LHCN-M2 (cell line): ENCODE measurements at places on chromosomes 1 and 21.

GRCh38 chr1:36573445-36573844, 90.7 kb upstream of the CSF3R start:
- DNase-seq: no peak

DNA sequence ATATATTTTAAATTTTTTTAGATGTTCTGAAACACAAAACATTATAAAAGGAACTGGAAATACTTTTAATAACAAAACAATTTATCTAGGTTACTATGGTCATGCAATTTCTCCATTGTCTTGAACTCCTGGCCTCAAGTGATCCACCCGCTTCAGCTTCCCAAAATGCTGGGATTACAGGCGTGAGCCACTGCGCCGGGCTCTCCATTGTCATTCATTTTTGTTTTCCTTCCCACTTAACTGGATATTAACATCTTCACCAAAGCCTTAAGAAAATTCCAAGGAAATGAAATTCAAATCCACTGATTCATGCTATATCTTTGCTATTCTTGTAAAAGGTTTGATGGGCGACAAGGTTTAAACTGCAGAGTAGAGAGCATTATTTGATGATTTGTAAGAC, 279.5 kb upstream of the PKN2 start:
- no peak for DNase-seq

GRCh38 chr1:228362884-228363450, 43.7 kb downstream of the TRIM11 start:
- no peak for DNase-seq

DNA sequence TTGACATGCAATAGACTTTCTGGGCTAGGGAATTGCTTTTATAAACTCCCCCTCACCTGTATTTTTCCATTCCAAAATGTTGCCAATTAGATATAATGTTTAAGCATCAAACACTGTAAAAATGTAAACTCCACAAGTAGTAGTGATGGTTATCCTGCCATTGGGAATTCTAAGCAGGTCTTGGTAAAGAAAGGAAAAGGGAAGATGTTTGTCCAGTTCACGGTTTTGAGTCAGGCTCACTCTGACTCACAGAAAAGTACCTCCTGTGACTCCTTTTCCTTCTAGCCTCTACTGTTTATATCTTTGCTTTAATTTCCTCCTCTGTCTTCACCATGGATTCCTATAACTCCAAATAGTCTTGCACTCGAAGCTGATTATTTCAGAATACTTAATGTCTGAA, 19.0 kb upstream of the PTPN14 start:
- peak; percentile 63 for DNase-seq

DNA sequence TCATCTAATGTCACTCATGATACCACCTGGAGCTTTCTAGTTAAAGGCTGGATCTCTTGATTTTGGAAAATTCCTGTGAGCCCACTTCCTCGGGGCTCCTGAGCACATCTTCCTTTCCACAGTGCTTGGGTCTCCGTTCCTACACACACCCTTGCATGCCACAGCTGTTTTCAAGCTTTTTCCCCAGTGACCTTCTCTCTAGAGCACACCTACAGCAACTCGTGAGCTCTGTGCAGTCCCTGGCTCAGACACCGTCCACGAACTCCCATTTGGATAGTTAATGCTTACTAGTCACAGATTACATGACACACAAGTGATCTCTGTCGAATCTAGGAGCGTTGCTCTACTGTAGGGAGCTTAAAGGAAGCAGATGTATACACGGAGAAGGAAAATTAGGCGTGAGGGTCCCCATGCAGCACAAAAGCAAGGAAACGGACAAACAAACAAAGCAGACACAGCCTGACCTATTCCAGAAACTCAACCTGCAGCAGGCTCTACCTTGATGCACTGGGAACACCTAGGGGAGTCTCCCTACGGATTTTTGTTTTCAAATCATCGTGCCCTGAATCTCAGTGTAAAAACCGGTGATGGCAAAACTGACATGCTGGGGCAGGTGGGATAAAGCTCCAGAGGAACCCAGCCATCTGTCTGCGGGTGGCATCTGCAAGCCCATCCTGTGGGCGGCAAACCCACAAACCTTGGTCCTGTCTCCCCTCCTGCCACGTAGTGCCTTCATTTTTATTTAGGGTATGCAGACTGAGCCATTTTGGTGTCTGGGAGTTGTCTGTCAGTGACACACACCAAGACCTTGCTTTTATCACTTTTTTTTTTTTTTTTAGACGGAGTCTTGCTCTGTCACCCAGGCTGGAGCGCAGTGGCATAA, 177.8 kb downstream of the RUNX1 start:
- DNase-seq: no peak

DNA sequence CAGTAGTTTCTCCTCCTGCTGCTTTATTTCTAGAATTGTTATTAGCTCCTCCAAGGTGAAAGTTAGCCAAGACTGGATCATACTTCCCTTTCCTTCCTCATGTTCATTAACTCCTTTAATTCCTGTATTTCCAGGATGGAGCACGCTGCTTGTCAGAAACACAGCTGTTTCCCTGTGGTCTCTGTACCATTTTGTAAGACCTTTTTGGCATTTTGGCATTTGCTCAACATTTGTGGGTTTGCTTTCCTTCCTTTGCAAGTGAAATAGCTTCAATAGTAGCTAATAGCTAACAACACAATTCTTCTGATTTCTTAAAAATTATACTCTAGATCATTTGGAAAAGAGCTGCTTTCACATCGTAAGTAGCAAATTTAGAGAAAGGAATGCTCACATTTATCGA, 44.3 kb upstream of the HPDL start:
- peak; percentile 49 for DNase-seq

GRCh38 chr1:17437260-17437579, 2.3 kb downstream of the RCC2 start:
- DNase-seq: no peak

DNA sequence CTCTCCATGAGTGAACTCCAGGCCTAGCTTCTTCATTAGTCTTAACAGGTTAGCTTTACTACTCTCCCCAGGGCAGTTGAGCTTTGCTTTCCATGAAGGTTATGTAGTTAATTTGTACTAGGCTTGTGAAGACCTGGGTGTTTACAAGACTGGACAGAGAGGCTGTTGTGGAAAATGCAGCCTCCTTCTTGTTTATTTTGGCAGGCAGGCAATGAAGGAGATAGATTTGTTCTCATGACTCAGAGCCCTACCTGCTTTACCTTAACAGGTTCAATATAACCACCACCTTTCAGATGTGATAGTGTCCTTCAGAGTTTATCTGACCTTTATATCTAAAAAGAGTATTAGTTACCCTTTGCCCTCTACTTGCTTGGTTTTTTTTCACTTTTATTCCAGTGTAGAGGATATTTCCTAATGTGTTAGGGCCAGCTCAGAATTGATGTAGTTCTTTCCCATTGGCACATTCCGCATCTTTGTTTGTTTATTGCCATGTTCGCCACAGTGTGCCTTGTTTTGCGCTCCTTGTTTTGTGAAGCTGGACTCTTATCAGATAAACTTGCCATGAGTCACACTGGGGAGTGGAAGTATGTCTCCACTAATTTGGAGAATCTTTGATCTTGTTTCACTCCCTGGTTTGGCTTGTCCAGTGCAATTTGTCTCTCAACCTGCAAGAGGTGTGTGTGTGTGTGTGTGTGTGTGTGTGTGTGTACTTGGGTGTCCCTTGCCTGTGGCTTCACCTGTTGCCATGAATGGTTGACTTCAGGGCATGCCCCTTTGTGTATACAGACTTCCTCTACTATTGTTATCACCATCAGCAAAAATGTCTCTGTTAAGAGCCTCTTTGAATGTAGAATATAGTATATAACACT, 87.4 kb upstream of the MACF1 start:
- DNase-seq: no peak

- DNase-seq: no peak
Observed at GRCh38 chr1:228077565-228078330, 4.8 kb upstream of the ARF1 start.

- no peak for DNase-seq
Observed at GRCh38 chr21:32312976-32313375, 14.3 kb downstream of the MRAP start.

- no peak for DNase-seq
Observed at GRCh38 chr1:68165665-68166064, 66.7 kb downstream of the WLS start.

- no peak for DNase-seq
Observed at GRCh38 chr1:240056350-240056749, 35.3 kb upstream of the FMN2 start.
